ENCODE measurements at places on chromosomes 5 and 9.

DNA sequence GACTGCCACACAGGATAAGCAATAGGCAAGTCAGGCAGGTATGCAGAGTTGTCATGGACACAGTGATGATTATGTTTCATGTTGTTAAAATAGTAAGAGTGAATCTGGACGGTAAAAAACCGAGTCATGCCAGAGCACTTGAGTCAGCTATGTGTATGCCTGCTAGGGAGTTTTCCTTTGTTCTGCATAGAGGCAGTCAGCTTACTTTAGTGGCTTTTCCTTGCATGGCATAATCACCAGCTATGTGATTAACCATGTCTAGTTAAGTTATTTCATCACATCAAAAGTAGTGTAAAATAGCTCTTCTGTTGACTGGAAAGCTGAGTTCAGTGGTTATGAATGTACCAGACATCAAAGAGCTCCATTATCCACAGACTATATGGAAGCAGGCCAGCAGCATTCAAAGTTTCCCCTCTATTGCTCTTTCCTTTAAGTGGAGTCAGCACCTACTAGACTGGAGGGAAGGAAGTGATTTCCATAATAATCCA lies 989.8 kb downstream of the TLE1 start:
- DNase-seq = no peak

GRCh38 chr5:5756762-5757161 lies 334.3 kb downstream of the ICE1 start:
- no peak for DNase-seq

DNA sequence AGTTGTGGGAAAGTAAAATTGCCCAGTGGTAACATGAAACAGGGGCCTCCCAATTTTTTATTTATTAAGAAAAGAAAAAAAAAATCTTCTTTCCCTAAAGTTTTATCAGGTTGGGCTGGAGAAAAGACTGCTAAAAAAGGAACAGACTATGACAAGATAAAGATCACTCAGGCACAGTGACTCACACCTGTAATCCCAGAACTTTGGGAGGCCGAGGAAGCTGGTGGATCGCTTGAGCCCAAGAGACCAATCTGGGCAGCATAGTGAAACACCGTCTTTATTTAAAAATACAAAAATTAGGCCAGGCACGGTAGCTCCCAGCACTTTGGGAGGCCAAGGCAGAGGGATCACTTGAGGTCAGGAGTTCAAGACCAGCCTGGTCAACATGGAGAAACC lies 312.5 kb downstream of the CETN3 start:
- DNase-seq = no peak

DNA sequence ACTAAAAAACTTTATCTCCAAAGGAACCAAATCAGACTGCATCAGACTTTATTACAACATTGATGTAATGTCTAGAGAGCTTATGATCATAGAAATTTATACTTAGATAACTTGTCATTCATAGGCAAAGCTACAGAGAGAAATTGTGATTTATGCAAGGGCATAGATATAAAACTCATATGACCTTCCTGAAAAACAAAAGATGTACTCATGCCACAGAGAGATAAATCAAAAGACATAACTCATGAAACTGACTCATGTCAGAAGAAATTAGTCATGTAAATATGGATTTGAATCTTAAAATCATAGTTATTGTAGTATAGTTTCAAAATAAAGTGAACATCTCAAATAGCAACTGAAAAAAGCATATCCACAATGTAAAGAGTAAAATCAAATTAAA lies 186.2 kb downstream of the GABBR2 start:
- DNase-seq = no peak

DNA sequence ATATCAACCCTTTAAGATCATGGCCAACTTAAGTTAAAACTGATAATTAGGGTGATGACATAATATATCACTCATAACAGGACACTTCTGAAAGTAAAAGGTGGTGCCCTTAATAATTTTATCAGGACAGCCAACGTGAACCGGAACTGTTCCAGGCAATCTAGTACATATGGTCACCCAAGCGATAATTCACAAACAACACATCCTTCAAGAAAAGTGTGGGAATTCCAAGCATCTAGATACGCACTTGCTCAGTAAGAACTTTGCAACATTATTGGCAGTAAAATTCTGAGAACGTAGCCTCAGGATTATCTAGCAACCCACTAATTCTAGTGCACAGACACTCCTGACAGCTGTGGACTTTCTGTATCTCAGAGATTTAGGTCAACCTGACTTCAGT lies 85.7 kb downstream of the ALDH7A1 start:
- no peak for DNase-seq

- DNase-seq = no peak
These were observed 322.9 kb downstream of the SLIT3 start for GRCh38 chr5:168978015-168978414.

DNA sequence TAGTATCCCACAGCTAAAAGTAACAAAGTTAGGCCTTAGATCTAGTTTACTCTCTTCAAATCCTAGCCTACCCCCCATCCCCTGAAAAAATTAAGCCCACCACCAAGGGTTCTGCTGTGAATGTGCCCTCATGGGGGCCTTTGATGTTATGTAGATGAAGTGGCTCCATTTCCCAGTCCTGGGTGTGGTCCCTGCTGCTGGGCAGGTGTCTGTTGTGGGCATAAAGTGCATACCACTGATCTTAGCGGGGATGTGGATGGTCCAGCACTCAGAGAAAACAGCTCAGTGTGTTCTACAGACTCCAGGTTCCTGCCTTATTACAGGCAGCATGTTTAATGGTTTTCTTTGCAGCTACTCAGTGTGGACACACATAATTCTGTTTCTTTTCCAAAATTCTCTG lies 1.9 kb downstream of the PCBD2 start:
- DNase-seq = no peak

DNA sequence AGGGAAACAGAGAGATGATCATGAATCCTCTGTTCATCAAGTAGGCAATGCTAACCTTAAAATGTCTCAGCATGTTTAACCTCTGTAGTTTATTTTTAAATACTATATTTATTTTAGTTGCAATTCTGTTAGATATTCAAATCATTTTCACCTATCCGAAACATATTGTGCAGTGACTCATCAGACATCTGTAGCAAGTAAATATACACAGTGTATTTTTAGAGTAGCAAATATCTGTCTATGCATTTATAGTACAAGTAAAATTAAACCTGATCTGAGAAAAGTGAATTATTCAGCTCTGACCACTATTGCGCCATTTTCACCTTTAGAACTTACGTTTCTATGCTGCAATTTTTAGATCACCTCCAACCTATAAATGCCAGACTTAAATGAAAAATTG lies 24.3 kb upstream of the TUSC1 start:
- no peak for DNase-seq

GRCh38 chr9:112371060-112371459 lies 8.8 kb upstream of the HSDL2 start:
- no peak for DNase-seq

DNA sequence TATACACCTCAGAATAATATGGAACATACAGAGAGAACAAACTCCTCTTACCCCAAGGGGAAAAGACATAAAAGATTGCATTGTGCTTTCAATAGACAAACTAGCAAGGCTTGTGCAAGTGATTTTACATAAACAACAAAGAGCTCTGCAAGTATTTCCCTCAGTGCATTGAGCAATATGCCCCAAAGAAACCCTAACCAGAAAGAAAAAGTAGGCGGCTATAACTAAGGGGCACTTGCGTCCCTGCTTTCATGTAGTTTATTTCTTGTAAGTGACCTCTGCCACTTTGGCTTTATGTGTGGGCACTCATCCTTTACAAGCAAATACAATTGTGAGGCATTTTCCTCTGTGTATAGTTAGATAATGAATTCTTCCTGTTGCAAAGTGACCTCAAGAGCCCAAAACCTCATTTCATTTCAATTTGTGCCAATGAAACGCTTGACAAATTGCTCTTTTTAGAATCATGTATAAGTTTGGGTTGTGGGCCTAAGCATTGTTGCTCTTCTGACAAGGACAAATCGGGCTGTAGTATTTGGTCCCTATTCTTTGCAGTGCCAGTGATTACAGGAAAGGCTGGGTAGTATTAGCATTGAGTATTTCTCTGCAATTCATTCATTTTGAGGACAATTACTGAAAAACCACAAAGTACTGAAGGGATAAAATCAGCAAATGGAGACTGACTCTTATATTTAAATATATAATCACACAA lies 282.2 kb downstream of the DTWD2 start:
- DNase-seq = no peak

DNA sequence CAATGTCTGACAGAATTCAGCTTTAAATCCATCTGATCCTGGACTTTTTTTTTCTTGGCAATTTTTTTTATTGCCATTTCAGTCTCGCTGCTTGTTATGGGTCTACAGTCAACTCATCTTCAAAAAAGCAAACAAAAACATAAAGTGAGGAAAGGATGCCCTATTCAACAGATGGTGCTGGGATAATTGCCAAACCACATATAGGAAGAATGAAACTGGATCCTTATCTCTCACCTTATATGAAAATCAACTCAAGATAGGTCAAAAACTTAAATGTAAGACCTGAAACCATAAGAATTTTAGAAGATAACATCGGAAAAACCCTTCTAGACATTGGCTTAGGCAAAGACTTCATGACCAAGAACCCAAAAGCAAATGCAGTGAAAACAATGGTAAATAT lies 389.1 kb upstream of the ST8SIA4 start:
- no peak for DNase-seq

DNA sequence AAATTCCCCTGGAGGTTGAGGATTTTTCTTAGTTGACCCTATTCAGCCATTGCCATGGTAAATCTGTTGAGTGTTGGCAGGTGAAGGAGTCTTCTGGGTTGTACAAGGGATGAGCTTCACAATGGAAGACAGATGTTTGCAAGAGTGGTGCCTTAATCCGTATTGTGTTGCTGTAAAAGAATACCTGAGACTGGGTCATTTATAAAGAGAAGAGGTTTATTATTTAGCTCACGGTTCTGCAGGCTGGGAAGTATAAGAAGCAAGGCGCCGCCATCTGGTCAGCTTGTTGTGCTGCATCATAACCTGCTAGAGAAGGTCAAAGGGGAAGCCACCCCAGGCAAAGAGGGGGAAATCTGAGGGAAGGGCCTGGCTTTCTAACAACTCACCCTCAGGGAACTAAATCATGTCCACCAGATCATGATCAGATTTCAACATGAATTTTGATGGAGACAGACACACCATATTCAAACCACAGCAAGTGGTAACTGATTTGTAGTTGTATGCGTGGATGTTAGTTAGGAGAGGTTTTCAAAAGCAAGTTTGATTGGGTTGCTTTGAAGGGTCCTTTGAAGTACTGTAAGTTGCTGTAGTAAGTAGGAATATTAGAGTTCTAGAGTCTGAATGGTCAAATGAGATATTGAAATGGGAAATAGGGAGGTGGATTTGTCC lies 2.5 kb downstream of the TNPO1 start:
- no peak for DNase-seq

DNA sequence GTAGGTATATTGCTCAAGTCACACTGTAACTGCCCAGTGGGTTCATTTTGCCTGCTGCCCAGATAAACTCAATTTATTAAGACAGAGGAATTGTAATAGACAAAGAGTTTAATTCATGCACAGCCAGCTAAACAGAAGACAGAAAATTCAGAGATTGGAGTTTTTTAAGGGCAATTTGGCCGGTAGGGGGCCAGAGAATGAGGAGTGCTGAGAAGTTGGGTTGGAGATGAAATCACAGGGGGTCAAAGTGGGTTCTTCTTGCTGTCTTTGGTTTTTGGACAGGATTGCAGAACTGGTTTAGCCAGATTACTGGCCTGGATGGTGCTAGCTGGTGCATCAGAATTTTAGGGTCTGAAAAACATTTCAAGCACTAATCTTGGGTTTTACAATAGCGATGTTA lies 20.7 kb upstream of the IL33 start:
- DNase-seq = no peak

DNA sequence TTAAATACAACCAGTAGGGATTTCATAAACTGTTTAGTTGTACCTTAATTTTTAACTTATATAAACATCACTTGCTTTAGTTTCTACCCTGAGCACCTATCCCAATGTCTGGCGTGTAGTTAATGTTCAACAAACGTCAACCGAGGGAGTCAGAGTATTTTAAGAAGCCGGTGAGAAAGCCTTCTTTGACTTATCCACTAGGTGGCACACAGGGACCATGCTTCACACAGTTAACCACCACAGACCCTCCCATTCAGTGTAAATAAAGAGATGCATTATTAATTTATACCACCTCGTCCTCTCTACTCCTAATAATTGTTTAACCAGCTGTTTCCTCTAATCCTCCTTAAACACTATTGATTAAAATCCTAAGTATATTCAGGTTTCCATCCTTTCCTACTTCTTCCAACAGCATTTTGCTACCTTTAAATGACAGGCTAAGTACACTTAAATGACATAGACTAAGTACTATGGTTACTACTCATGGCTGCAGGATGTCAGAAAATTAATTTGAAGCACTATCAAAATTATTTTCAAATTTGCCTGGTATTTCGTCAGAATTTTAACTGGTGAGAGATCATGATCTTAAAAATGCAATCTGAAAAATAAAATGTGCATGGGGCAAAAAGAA lies 2.3 kb downstream of the HAPLN1 start:
- DNase-seq = peak; percentile 70

Measured in ascending aorta (tissue), 2 donors.